ENCODE measurements at places on chromosomes 16 and 17. TPM values are rescaled to one million over a fixed set of nuclear protein-coding genes. Genes with fewer than 3 reads are reported as not detected.

The FOXN1 gene
- polyA plus RNA-seq = not detected

DNA sequence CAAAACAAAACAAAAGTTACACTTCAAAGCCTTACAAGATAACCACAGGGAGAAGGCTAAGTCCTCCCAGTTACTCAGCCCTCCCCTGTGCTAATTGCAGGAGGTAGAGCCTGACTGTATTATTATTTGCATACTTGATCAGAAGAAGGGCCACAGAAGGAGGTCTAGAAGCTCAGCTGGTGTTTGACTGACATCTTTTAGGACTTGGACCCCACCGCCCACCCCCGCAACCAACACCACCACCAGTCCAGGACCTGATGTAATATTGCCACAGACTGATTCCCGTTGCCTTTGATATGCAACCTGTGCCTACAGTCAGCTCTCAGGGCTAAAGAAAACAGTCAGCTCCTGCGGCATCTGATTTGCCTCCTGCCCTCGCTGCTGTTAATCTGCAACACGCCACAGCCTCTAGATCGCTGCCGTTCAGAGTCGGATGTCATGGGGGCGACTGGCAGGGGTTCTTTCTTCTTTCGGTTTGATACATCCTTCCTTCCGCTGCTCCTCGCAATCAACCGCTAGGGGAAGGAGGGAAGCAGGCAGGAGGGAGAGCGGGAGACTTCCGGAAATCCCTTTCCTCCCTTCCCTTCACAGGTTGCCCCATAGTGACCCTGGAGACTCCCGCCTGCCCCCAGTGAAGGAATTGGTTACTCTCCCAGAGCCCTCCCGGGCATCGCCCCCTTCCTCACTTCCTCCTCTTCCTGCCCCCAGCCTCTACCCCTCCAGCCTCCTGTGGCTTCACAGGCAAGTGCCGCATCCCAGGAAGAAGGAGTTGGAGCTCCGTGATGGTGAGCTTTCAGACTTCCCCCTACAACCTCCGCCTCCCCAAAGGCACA is 90.5 kb upstream of the SOX9 start:
- DNase-seq = peak; percentile 68

The MFAP4 gene
- polyA plus RNA-seq = 53.3 TPM

- DNase-seq = no peak
Measured at GRCh38 chr17:79029327-79030009, 5.5 kb downstream of the C1QTNF1 start.

The CCL18 gene
- polyA plus RNA-seq = not detected

DNA sequence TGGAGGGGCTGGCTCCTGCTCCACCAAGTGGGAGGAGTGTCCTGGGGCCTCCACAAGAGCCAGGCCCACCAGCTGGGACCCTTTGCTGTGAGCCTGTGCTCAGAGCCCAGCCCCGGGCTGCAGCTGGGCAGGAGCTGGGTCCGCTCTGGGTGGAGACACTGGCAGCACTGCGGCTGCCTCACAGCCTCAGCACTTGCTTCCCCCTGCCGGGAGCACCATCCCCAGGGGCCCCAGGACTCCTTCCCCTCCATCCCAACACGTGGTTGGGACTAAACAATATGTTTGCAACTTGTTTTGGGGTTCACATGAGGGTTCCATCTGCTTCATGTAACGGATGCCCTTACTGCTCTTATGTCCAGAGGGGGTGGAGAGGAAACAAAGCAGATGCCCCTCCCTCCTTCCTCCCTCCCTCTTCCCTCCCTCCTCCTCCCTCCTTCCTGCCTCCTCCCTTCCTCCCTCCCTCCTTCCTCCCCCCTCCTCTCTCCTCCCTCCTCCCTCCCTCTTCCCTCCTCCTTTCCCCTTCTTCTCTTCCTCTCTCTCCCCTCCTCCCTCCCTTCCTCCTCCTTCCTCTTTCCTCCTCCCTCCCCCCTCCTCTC is 16.3 kb upstream of the CBFA2T3 start:
- no peak for DNase-seq
